Gastroesophageal sphincter (tissue), 4 donors: ENCODE measurements at places on chromosomes 12 and 14. TPM values are rescaled to one million over a fixed set of nuclear protein-coding genes. Genes with fewer than 3 reads are reported as not detected.

DNA sequence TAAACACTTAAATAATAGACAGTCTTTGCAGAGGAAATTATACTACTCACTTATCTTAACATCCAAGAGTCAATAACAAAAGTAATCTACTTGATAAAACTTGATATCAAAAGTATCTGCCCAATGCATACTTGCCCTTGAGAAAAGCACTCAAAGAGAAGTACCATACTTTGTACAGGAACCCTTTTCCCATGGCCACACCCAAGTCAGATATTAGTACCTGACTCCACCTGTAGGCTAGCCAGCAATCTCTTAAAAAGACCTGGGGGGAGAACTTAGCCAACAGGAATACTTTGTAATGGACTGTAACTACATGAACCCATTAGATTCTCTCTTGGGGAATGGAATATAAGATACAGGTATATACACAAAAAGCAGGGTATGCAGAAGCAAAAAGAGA lies 99.6 kb upstream of the HECTD1 start:
- no peak for ATAC-seq

DNA sequence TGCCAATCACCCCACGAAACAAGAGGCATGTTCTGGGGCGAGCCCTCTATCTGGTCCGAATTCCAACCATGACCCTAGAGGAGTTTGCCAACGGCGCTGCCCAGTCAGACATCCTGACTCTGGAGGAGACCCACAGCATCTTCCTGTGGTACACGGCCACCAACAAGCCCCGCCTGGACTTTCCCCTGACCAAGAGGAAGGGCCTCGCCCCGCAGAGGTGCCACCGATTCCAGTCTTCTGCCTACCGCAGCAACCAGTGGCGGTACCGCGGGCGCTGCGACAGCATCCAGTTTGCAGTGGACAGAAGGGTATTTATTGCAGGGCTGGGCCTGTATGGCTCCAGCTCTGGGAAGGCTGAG lies 1.7 kb downstream of the BTBD6 start:
- no peak for ATAC-seq

DNA sequence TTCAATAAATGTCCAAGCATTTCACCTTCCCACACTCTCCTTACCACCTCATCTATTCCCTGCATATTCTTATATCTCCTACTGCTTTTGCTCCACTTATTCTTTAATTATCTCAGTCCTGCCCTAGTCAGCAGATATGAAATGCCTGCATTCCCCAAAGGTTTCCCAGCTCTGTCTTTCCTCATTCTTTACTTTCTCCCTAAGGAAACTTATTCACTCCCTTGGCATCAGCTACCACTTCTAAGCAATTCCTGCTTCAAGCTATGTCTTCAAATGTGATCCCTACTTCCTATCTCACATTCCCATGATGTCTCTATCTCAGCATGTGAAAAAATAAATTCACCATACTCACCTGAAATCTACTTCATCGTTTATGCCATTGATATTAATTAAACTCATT lies 111.8 kb downstream of the CAPZA3 start:
- no peak for ATAC-seq

DNA sequence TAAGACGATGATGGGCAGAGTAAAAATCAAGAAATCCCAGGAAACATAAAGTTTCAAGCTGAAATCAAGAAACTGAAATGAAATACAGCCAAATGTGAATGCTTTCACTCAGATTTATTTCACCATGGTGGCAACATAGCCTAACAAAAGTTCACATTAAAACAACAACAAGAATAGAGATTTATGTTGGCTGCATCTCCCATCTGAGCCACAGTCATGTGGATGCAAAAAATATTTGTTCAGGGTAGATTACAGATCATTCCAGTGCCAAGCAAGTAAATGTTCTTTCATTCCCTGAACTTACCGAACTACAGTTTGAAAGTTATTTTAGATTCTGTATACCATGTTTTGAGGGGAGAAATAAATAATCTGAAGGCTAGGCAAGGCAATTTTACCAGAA lies 159.9 kb upstream of the TMTC1 start:
- ATAC-seq, result no peak

GRCh38 chr12:2052826-2053678 lies at the start of gene CACNA1C:
Gene CACNA1C, plus strand, starts transcription at chr12:2052987. Its CDS starts 576 bp downstream, at chr12:2053563.
- peak; percentile 88 for ATAC-seq

- no peak for ATAC-seq
Measured at GRCh38 chr12:120229487-120230325, 28.8 kb upstream of the RPLP0 start.

DNA sequence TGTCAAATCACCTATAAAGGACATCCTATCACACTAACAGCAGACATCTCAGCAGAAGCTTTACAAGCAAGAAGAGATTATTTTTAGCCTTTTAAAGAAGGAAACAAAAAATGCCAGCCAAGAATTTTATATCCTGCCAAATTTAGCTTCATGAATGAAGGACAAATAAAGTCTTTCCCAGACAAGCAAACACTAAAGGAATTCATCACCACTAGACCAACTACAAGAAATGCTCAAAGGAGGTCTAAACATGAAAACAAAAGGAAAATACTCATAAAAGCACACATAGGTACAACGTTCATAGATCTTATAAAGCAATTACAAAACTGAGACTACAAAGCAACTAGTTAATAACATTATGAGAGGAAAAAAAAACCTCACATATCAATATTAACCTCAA lies 20.7 kb upstream of the STAB2 start:
- no peak for ATAC-seq

DNA sequence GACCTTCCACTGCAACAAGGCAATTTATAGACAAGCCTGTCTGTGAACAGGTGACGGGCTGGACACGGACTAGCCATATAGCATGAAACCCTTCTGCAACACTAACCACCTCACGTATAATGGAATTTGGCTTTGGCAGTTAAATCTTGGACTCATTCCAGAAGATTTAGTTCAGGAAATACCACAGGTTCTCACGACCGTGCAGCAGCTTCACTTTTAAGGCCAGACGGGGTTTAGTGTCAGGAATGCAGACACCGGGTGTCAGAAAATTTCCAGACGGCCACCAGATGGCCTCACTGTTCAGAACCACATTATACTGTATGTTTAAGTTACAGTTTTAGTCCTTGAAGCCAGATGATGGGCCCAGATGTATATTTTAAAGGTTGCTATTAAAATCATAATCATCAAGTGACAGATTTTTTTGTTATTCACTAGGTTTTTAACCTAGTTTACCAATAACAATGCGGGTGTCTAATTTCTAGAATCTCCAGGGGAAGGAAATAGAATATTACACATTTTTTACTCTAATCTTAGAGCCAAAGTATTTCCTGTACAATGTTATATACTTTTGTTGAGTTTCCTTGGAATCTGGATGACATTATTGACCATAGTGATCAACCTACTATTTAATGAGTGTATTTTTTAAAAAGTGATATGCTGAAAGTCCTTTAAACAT lies 90.5 kb upstream of the TMPO start:
- ATAC-seq, result peak; percentile 63

DNA sequence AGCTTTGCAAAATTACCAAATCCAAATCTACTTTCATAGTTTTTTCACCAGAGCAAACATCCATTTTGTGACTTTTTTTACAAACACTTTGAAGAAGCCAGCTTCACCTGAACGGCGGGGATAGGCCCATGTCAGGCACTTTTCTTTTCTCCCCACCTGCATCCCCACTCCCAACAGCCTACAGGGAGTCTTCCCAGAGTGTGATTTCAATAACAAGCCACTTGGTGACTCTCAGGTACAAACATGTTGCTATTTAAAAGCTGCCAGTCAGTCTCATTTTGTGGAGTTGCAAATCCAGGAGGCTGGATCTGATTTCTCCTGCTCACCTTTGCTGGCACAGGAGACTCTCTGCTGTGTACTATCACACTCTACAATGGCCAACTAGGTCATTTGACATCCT lies 285.5 kb downstream of the KCNH5 start:
- no peak for ATAC-seq

DNA sequence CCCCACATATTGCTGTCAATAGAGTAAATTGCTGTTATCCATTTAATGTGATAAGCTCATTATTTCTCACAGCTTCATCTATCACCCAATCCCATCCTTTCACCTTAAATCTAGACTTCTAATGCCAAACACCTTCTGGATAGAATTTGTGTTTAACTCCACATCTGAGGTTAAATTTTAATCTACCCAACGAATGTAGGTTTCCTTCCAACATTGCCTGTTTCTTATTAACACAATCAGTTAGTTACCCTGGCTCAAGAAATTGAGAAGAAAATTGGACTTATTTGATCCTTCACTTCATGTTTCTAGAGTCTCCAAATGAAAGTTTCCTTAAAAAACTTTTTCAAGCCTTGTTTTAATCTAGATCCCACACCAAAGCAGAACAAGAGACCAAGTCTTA lies 67.3 kb downstream of the PTPRO start:
- ATAC-seq, result no peak

DNA sequence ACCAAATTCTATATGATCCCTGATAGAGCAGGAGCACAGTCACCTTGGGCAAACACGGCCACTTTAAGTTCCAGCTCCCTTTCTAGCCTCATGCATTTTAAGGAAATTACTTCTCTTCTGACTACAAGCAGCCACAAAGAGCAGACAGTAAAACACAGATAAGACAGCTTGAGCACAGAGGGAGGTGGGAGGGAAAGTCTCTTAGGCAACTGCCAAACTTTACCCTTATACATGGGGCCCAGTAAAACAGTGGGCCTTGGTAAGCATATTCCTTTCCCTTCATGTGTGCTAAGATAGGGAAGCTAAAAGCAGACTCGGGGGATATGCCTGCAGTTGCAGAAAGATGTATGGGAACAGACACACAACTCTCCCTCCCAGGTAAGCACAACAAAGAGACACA lies 235.9 kb downstream of the CPNE8 start:
- ATAC-seq, result no peak

- no peak for ATAC-seq
Measured at GRCh38 chr14:68471029-68471963, 321.6 kb downstream of the ZFP36L1 start.

DNA sequence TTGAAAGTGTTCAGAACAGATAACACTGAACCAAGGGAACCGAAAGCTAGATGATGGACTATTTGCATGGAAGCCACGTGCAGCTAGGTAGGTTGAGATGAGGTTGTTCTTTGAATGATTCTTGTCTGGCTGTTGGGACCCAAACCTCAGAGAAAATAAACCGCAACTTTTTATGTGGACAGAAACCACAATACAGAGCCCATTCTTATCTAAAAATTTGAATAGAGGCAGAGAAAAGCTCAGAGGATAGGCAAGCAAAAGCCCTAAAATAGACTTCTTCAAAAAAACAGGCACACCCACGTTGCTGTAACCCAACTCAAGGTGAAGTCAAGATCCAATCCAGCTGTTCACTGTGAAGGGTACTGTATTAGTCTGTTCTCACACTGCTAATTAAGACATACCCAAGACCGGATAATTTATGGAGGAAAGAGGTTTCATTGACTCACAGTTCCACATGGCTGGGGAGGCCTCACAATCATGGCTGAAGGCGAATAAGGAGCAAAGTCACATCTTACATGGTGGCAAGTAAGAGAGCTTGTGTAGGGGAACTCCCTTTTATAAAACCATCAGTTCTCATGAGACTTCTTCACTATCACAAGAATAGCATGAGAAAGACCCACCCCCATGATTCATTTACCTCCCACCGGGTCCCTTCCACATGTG lies 353.8 kb downstream of the AACS start:
- no peak for ATAC-seq

The ADAMTS20 gene
- not detected for total RNA-seq

The GPHN gene
- 13.1 TPM for total RNA-seq

The SELPLG gene
- 6.3 TPM for total RNA-seq

The FGF6 gene
- total RNA-seq, result not detected

The IL23A gene
- not detected for total RNA-seq

The GPRC5A gene
- total RNA-seq, result 1.4 TPM

The CD163 gene
- total RNA-seq, result 68.5 TPM

The SLC10A1 gene
- not detected for total RNA-seq

The RPS26 gene
- 1,103 TPM for total RNA-seq
